ENCODE measurements at places on chromosomes 2 and 18.
A peak's percentile ranks its signal among the peaks of the same experiment; 100 is the strongest.

GRCh38 chr2:42901076-42901640 lies 108.8 kb upstream of the HAAO start:
- no peak for DNase-seq

- peak; percentile 37 for DNase-seq
Measured at GRCh38 chr18:13680612-13681011, 45.7 kb downstream of the FAM210A start.

GRCh38 chr2:206670531-206671319 lies 28.4 kb downstream of the FAM237A start:
- no peak for DNase-seq

DNA sequence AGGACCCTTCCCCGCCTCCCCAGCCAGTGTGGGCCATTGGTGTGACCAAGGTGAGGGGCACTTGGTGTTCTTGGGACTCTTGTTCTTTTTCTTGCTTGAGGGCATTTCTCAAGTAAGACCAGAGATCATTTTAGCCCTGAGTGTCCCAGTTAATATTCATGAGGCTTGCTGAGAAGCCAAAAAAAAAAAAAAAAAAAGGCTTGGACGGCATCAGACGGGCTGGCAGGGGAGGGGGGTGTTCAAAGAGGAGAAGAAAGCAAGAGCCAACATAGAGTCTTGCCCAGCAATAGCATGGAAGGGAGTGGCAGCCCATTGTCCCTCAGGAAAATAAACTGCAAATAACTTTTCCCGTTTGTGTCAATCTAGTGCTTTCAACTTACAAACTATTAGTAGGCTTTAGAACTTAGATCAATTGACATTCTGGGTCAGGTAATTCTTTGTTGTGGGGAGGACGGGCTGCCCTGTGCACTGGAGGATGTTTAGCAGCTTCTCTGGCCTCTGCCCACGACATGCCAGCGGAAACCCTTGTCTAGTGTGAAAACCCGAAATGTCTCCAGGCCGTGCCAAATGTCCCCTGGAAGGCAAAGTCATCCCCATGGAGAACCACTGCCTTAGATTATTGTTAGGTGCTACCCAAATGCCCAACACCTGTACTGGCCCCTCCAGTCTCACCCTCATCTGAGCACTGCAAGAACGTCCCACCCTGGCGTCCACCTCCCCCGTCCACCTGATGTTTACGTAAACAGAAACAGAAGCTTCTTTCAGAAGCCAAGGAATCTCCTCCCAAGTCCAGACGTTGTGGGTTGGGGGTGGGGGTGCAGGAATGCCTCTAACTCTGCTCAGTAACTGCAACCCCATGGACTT lies 163.4 kb downstream of the BCL2 start:
- no peak for DNase-seq

DNA sequence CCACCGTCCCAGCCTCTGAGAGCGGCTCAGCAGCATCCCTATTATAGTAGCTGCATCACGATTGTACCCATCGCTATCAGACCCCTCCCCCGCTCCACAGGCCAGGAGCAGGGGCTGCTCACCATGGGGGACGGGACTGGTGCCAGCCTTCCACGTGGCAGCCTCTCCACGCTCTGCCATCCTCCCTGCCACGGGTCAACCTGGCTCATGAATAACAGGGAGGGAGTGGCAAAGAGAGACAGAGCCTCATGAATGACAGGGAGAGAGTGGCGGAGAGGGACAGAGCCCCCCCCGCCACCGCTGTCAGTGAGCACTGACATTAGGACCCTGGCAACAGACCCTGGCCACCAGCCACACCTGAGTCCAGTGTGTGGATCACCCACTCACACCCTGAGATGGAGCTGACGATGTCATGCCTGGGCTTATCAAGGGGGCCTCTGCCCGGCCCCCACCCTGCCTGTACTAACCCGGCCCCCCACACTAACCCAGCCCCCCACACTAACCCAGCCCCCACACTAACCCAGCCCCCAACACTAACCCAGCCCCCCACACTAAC lies 16.9 kb downstream of the CROCC2 start:
- DNase-seq = peak; percentile 6
